A549 treated with CORT108297 at 1 μM for 4 hours (cell line): ENCODE measurements at places on chromosomes 16 and 17. TPM values are rescaled to one million over a fixed set of nuclear protein-coding genes. Genes with fewer than 3 reads are reported as not detected.

ATP2A3 gene
- 3.9 to 5.6 TPM (median 4.6 TPM) in 5 replicates for total RNA-seq

KRT14 gene
- 0.08 to 0.34 TPM (median 0.13 TPM) in 3 of 5 replicates, not detected in the others for total RNA-seq

CA5A gene
- not detected in 5 replicates for total RNA-seq

ABCA10 gene
- total RNA-seq, result 0.07 to 0.15 TPM (median 0.08 TPM) in 5 replicates

DPEP3 gene
- not detected in 5 replicates for total RNA-seq

PMFBP1 gene
- total RNA-seq, result 0.13 to 0.16 TPM (median 0.16 TPM) in 3 of 5 replicates, not detected in the others

BCKDK gene
- total RNA-seq, result 40.3 to 51.5 TPM (median 48.2 TPM) in 5 replicates

USP31 gene
- total RNA-seq, result 9.7 to 11.4 TPM (median 10.3 TPM) in 5 replicates

TEX19 gene
- 0.30 to 0.60 TPM (median 0.44 TPM) in 5 replicates for total RNA-seq

STH gene
- not detected in 5 replicates for total RNA-seq

ATP2C2 gene
- 0.04 to 0.10 TPM (median 0.07 TPM) in 4 of 5 replicates, not detected in the other for total RNA-seq

CLEC19A gene
- 0.07 to 0.18 TPM (median 0.08 TPM) in 4 of 5 replicates, not detected in the other for total RNA-seq

TM4SF5 gene
- total RNA-seq, result 0.51 to 1.2 TPM (median 0.90 TPM) in 5 replicates

KRTAP2-3 gene
- total RNA-seq, result 0.11 to 0.18 TPM (median 0.17 TPM) in 3 of 5 replicates, not detected in the others

VEZF1 gene
- 36.8 to 45.6 TPM (median 43.4 TPM) in 5 replicates for total RNA-seq

HS3ST6 gene
- total RNA-seq, result 1.6 to 3.9 TPM (median 3.0 TPM) in 5 replicates

CCDC40 gene
- total RNA-seq, result 5.2 to 7.3 TPM (median 5.8 TPM) in 5 replicates

TBC1D3 gene
- not detected in 5 replicates for total RNA-seq

CSH1 gene
- not detected in 5 replicates for total RNA-seq

OTOP2 gene
- total RNA-seq, result 0.05 to 0.08 TPM (median 0.05 TPM) in 4 of 5 replicates, not detected in the other

BHLHA9 gene
- not detected in 5 replicates for total RNA-seq

THAP11 gene
- total RNA-seq, result 26.4 to 43.9 TPM (median 41.9 TPM) in 5 replicates

TBC1D3C gene
- not detected in 5 replicates for total RNA-seq

LGALS9C gene
- 0.03 TPM in 1 of 5 replicates, not detected in the others for total RNA-seq

ALOX15 gene
- total RNA-seq, result 0.06 to 0.20 TPM (median 0.12 TPM) in 5 replicates

SPNS3 gene
- 0.06 to 0.23 TPM (median 0.07 TPM) in 3 of 5 replicates, not detected in the others for total RNA-seq

KRTAP3-3 gene
- total RNA-seq, result not detected in 5 replicates

PPP1R27 gene
- 0.10 to 0.43 TPM (median 0.17 TPM) in 4 of 5 replicates, not detected in the other for total RNA-seq

RPS6KB1 gene
- total RNA-seq, result 39.4 to 53.1 TPM (median 49.0 TPM) in 5 replicates

PIPOX gene
- total RNA-seq, result 0.15 to 0.20 TPM (median 0.17 TPM) in 4 of 5 replicates, not detected in the other

RAD51D gene
- 24.5 to 31.0 TPM (median 27.6 TPM) in 5 replicates for total RNA-seq

EPX gene
- total RNA-seq, result 0.03 TPM in 1 of 5 replicates, not detected in the others

CD19 gene
- total RNA-seq, result not detected in 5 replicates

CCL17 gene
- total RNA-seq, result not detected in 5 replicates

RAP1GAP2 gene
- 15.6 to 24.1 TPM (median 21.0 TPM) in 5 replicates for total RNA-seq

NECAB2 gene
- 2.1 to 4.1 TPM (median 2.8 TPM) in 5 replicates for total RNA-seq

CRYBA1 gene
- total RNA-seq, result not detected in 5 replicates

SLFN14 gene
- total RNA-seq, result not detected in 5 replicates
